ENCODE measurements at places on chromosomes 7 and 10.

GRCh38 chr10:125991392-125991791, 95.0 kb downstream of the FANK1 start:
- no peak for DNase-seq

DNA sequence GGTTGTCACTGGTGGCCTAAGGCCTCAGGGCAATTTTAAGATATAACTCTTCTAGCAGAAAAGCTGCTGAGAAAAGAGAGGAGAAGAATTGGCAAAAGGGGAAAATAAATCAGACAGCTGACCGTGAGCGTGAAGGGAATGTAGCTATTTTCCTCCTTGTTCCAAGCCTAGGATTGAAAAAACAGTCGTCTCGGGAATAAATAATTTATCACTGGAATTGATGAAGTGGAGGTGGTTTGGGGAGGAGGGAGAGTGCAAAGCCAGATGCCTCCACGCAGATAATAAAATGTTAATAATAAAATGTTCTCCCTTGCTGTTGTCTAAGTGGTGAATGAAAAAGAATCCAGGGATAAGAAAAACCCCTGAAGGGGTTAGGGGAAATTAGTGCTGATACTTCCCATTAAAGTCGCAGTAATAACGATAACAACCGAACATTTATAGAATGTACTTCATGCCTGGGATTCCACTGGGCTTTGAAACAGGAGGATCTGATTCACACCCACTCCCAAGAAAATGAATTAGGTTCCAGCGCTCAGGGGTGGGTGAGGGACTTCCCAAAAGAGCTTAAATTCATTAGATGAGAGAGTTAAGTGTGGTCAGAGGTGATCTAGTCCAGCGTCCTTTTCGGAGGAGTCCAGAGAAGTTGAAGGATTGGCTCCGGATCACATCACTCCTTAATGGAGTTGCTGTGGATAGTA, 27.3 kb downstream of the BAMBI start:
- DNase-seq, result no peak

DNA sequence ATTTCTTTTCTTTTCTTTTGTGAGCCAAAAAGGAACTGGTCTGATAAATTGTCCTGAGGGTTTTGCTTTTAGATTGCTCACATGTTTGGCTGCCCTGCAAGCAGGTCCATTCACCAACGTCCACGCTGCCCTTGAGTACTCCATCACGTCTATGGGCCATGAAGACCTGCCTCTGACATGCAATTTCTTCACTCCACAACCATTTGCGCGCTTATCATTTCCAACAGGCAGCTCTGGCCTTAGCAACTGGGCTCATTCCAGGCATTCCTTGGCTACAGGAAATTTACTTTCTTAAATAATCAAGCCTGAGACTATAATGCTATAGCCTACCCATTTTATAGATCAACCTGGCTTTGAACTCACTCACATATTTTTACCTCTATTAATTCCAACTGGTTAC, 408.3 kb upstream of the C7orf33 start:
- no peak for DNase-seq

DNA sequence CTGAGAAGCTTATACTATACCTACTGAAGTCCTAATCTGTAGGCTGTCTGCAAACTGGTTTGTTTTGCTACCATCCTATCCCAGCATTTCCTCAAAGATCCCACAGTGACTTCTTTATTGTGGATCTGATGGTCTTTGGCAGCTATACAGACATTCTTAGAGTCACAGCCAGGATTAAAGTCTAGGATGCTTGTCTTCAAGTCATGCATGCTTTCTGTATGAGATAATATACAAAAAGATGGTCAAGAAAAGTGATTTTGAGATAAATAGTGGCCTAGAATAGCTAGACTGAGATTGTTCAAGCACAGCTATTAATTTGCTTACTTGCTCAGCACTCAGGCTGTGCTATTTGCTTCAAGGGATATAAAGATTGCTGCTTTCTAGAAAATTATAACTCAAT, 454.4 kb downstream of the AUTS2 start:
- no peak for DNase-seq

DNA sequence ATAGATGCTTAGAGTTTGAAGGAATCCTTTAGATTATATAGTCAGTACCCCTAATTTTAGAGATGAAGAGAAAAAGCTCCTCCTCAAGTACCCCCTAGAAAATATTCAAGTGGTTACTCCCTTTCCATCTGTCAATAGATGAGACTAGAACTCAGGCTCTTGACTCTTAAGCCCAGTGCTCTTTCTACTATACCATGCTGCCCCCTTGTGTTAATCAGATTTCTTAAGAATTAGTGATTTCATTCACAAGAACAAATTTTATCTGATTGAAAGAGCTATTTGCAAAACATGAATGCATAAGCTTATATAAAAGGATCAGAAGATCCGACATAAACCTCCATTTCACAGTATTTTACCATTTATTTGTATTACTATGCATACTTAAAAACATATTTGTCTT, 179.3 kb downstream of the TFEC start:
- DNase-seq, result peak; percentile 72

DNA sequence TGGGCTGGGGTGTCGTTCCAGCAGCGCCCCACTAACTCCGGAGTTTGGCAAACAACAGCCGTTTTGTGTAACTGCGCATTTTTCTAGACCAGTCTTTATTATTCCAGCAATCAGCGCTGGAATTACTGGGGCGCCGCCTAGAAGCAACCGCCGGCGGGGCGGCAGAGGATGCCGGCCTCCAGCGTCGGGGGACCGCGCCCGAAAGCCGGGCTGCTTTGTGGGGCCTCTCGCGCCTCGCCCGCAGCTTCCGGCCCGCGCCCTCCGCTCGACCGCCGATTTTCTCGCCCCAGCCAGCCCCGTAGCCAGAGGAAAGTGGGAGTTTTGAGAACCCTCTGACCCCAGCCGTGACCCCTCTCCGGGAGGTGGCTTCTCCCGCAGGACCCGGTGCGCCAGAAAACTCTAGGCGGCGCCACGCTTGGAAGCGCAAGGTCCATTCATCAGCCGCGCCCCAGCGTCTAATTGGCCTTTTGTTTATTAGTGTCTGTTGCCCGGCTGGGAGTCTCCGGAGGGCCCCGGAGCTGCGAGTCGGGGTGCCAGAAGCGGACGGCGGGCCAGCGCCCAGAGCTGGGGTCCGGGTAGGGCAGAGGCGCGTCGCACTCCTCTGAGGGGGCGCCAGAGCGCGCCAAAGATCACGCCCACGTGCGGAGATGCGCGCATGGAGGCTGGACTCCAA, 10.7 kb downstream of the EMX2 start:
- no peak for DNase-seq

DNA sequence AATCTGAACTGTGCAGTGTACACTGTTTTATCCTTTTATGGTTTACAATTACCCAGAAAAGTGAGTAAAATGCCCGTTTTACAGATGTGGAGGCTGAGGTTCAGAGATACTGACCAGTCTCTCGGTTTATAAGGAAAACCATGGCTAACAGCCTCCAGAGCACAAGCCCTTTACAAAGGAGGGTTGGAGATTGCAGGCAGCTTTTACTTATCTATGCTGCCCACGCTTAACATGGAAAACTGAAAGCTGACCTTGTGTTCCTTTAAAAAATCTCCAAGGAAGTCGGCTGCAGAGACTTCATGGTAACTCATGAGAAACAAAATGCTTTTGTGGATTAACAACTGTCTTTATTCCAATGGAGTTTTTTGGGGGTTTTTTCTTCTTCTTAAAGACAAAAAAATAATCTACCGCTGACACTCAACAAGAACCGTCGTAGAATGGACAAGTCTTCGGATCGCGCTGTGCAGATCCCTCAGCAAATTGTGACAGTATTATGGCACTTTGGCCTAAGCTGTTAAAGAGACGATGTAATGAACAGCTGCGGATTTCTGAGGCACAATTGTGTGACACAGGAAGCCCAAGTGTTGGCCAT, 654 bp upstream of the SLF2 start:
- peak; percentile 33 for DNase-seq

DNA sequence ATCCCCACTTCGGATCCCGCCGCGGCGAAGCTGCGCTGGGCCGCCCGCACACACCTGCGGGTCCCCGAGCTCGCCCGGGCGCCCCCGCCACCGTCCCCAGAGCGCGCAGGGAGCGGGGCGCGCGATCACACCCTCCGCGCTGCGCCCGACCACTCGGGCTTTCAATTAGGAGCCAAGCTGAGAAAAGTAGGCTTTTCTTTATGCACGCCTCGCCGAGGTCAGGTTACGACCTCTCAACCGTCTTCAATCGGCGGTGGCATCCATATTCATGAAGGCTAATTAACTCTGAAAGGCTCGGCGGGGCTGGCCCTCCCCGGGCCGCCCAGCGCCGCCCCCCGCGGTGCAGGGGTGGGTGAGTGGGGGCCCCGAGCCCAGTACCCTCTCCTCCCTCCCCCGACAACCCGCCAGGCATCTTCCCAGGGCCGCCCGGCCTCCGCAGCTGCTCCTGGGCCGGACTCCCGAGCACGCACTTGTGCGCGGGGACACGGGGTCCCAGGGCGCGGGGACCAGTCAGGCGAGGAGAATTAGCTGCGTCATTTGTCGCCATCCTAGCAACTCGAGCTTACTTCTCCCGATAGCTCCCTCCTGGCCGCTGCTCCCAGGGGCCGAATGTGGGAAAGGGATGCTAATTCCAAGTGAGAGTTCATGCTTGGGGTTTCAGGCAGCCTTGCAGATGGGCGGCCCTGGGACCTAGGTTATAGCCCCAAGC, 155.5 kb upstream of the LYZL2 start:
- peak; percentile 81 for DNase-seq

DNA sequence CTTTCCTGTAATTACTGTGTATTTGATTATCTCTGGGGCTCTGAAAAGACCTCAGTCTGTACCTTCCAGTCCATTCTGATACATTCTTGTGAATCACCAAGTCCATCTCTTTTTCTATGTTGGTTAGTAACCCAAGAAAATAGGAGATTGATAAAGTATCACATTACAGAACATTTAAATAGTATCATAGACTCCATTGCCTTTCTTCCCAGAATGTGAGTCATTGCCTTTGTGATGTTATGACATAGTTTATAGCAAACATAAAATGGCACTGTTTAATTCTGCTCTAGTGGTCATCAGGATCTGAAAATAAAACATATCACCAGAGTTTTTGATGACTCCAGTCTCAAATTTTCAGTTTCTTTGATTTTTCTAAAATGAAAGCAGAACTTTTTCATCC, 78.4 kb downstream of the NRG3 start:
- DNase-seq, result no peak

- DNase-seq, result peak; percentile 17
Observed at GRCh38 chr7:115008465-115009114, 86.7 kb downstream of the MDFIC start.

DNA sequence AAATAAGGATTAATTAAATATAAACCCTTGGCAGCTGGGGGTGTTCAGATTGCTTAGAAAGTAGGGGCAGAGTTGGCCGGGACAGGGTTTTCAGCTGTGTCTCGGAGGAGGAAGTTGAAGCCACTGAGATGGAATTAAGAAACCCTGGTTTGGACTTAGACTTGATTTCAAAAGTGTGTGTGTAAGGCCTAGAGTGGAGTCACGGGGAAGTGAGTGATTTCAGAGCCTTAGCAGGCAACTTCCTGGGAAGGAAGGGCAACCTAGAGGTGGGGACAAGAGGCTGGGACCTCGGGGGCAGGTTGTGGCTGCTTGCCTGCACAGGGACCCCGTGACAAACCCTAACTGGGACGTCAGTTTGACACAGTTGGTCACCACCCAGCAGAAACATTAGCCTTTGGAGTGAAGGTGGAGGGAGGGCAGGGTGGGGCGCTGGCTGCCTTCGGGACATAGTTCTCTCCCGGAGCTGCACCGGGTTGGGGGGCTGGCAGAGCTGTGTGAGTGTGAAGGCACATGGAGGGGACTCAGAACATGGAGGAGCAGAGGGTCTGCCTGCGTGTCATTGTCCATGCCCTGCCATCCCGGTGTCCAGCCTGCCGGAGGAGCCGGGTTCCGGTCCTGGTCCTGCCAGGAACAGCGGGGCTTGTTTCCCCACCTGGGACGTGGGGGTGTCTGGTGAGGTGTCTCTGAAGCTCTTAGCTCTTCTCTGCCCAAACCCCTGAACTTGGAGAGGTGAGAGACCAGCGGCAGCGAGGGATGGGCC, 1.8 kb downstream of the BRI3 start:
- DNase-seq, result peak; percentile 78

DNA sequence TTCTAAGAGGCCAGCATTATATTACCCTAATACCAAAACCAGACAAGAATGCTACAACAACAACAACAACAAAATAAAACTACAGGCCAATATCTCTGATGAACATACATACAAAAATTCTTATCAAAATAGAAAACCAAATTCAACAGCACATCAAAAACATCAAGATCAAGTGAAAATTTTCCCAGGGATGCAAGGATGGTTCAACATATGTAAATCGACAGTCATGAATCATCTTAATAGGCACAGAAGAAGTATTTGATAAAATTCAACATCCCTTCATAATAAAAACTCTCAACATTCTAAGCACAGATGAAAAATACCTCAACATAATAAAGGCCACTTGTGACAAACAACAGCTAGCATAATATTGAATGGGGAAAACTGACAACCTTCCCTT, 75.3 kb downstream of the JMJD1C start:
- no peak for DNase-seq

GRCh38 chr7:137694405-137694804, 152.4 kb downstream of the DGKI start:
- DNase-seq, result no peak

- peak; percentile 41 for DNase-seq
Observed at GRCh38 chr10:23408330-23408976, 30.4 kb upstream of the OTUD1 start.

DNA sequence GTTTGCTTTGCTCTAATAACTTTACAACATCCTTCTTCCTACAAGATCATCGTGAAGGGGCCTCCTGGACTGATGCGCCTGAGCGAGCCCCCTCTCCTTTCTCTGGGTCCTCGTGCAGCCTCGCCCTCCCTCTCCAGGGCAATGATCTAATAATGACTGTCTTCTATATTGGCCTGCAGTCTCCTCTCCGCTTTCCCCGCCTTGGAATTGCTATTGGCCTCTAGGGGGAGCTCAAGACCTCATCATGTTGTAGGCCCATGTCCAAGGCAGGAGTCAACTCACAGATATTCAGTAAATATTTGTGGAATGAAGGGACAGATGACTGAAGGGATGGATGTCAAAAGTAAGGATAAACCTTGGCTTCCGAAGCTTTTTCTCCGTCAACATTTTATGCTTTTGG, 1180.3 kb downstream of the TYW1 start:
- peak; percentile 31 for DNase-seq

- DNase-seq, result peak; percentile 31
Observed at GRCh38 chr10:72063703-72064391, 24.5 kb downstream of the SPOCK2 start.

- DNase-seq, result no peak
Observed at GRCh38 chr10:89645742-89646172, 715 bp upstream of the PANK1 start.

DNA sequence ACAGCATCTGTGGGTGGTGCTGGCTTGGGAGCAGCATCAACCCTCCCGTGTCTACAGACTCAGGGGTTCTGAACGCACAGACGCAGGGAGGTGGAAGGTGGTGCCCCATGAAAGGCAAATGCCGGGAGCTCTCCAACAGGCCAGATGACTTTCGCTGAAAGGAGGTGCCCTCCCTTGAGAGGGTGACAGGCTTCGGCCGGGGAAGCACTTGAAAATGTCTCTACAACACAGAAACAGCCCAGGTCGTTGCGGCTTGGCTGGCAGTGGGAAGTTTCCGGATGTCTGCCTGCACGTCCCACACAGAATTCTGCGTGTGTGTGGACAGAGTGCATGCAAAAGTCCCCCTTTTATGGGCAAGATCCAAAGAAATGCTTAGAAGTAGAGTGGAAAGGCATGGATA, 239.6 kb downstream of the SKAP2 start:
- DNase-seq, result no peak
